ENCODE measurements at places on chromosomes 6 and 20.

GRCh38 chr20:11890331-11891076 lies 27.2 kb upstream of the BTBD3 start:
- no peak for DNase-seq

- DNase-seq: no peak
Observed at GRCh38 chr20:38945012-38945411, 17.1 kb upstream of the DHX35 start.

GRCh38 chr20:14915356-14915755 lies 577.9 kb upstream of the FLRT3 start:
- DNase-seq: no peak

DNA sequence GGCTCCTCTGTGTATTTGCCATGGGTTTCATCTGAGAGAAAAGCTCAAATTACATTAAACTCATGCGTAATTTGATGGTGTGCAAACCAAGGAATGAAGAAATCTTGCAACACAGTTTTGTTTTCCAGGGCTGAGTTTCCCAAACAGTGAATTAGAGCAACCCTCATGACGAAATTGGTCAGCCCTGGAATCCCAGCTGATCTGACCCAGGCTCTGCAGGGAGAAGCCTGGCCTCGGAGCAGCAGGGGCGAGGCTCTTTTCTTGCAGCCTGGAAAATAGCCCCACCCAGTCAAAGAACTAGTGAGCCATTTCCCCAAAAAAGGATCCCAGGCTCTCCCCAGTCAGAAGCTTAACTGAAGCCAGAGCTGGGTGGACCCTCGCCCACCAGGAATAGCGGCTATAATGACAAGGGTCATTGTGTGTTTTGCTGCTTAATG lies 107.3 kb upstream of the SNX9 start:
- no peak for DNase-seq

- DNase-seq: no peak
Observed at GRCh38 chr6:94859924-94860323, 717.4 kb upstream of the MANEA start.

DNA sequence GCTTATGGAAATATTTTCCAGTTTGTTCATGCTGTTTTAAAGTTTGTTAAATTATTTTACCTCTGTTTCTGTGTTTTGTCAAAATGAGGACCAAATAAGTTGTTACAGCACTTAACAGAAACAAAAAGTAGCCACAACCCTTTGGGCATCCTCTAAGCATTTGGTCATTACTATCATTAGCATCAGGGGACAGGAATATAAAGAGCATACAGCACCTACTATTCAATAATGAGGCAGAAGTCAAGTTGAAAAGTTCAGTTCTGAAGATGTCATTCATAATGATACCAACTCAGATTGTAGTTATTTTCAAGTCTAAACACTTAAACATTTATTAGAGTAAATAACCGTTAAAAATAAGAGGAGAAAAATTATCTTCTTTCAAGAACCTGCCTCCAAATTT lies 862.3 kb upstream of the FLRT3 start:
- no peak for DNase-seq

- DNase-seq: no peak
Observed at GRCh38 chr6:135739288-135739687, 112.2 kb upstream of the PDE7B start.

DNA sequence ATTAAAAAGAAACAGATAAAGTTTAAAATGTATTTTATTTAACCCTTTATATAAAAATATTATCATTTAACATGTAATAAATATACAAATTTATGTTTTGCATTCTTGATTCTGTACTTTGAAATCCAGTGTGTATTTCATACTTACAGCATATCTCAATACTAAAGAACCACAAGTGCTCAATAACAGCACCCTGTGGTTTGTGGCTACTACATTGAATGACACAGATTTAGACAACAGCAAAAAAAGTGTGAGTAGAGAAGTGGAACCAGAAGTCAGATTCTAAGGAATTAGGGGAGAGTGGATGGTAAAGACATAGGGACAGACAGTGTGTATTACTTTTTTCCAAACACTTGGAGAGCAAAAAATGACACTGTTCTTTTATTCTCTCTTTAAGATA lies 524.5 kb downstream of the BMP2 start:
- DNase-seq: no peak

DNA sequence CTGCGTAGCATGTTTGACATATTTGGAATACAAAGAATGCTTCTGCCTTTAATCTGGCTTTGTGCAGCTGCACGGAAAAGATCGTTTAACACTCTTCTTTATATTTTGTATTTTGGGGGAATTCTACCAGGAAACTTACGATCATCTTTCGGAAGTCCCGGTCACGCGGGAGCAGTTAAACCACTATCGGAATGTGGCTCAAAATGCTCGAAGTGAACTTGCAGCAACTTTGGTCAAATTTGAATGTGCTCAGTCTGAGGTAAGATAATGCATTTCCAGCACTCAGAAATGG lies 42.3 kb downstream of the CCDC170 start:
- no peak for DNase-seq

GRCh38 chr20:7881551-7881950 lies 58.7 kb downstream of the HAO1 start:
- no peak for DNase-seq

DNA sequence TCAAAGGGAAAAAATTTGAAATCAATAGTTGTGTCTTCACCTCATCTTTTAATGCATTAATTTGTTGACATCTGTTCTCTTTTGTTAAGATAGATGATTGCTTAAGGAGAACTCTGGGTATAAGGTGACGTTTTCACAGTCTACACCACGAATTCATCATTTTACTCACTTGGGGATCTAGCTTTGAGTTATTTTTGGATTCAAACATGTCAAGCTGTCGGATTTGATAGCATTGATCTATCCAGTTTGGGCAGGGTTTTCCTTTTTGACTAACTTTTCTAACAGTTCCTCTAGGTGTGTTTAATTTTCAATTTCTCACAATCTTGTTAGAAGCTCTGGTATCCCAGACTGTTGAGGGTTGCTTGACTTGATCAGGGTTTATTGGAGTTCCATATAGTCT lies 49.6 kb downstream of the HECA start:
- no peak for DNase-seq

DNA sequence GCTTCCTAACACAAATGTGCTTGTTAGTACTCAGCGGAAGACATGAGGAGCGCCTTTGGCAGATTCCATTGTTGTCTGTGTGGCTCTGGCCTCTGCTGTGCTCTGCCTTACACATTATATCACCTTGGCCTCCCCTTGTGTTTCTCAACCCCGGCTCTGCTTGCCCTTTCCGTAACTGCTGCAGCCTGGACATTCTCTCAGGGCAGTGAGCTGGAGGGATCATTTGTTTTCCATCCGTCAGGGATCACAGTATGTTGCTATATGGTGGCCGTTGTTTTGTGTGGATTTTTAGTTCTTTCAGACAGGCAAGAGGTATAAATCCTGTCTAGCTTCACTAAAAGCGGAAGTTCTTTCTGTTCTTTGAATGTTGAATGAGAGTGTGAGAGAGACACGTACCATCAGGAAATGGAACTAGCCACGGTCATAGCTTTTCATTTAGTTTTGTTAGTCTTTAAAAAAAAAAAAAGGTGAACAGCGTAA lies 175.1 kb downstream of the JARID2 start:
- DNase-seq: peak; percentile 62

GRCh38 chr6:99192561-99192960 lies 156.9 kb downstream of the FAXC start:
- no peak for DNase-seq

DNA sequence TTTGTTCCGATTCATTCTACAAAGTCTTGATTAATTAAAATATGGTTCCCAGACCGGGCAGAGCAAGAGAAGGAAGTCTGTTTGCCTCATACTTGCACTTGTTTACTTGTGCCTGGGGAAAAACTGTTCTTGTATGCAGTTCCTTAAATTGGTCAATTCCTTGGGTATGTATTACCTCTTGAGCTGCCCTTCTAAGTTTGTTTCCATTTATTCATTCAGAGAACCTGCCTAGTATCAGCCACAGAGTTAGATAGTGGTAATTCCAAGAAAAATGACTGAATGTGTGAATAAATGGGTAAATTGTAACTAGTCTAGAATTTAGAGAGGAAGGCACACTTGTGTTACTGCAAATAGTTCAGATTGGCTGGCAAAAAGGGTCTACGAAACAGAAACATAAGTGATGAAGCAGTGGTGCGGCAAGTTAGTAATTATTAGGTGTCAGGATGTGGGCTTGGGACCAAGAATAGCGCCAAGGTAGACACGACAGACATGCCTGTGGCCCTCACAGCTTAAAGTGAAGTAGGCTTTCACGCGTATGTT lies 525 bp upstream of the MAK start:
- peak; percentile 74 for DNase-seq

DNA sequence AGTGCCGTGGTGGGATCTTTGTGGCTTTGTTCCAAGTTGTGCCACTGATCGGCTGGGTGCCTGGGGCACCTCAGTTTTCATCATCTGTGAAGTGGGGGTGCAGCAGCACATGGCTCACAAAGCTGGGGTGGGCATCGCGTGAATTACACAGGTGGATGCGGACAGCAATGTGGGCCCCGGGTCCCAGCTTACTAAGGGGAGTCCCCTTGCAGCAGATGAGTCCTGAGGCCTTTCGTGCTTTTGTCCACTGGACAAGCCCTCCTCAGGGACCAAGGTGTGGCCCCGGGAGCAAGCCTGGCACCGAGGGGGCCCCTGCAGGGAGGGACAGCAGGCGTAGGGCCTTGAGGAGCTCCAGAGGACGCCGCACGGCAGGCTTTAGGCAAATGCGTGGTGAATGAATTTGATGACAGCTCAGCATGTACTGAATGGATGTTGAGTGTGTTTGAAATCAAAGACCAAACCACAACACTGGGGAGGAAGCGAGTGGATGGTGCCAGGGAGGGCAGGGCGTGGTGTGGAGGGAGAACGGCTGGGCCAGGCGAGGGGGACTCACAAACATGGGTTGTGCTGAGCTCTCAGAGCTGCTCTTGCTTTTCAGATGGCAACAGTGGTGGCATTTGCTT lies 53.2 kb downstream of the IRF4 start:
- no peak for DNase-seq

DNA sequence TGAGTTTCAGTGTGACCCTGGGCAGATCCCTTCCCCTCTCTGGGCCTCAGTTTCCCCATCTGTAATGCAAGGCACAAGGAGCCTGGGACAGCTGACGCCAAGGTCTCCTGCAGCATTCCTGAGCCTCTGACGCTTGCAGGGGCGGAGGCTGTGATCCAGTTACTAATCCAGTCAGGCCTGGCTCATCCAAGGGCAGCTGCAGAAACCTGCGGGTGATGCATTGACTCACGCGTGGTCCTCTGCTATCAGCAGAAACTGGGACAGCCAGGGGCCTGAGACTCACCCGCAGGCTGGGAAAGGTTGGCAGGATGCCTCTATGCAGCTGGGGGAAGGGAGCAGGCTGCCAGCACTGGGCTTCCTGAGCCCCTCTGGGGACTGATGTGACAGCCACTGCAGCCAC lies 65.0 kb upstream of the SIRPA start:
- DNase-seq: no peak

DNA sequence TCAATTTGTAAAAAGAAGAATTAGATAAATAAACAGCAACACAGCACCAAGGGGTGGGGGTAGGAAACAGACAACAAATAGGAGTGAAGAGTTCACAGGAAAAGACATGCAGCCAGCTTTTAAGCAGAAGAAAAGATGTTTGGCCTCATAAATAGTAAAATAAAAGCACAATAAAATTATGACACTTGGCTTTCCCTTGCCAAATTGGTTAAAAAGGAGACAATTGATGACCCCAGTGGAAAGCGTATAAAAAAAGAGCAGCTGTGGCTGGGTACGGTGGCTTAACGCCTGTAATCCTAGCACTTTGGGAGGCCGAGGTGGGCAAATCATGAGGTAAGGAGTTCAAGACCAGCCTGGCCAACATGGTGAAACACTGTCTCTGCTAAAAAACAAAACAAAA lies 29.1 kb downstream of the BCAS1 start:
- no peak for DNase-seq

- DNase-seq: no peak
Observed at GRCh38 chr6:167420858-167421766, 96.2 kb downstream of the TTLL2 start.

- DNase-seq: no peak
Observed at GRCh38 chr6:94269256-94269655, 849.9 kb upstream of the EPHA7 start.

- DNase-seq: no peak
Observed at GRCh38 chr20:14332866-14333265, 4.5 kb downstream of the FLRT3 start.

GRCh38 chr6:152821525-152821924 lies 70.9 kb downstream of the VIP start:
- DNase-seq: no peak

DNA sequence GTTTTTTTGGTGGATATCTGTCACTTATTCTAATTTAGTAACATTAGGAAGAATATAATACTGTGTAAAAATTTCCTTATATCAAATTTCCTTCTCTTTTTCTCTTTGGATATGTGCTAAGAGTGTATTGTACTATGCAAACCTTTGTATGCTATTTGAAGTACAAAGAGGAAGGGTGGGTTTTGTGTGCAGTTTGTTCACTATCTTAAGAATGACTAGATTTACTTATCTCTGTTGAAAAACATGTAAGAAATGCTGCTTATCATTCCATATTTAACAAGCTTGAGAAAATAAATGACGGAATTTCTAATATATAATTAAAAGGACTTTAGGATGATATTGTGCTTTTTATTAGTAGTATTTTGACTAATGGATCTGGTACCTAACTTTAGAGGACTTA lies 13.1 kb downstream of the CD2AP start:
- no peak for DNase-seq

DNA sequence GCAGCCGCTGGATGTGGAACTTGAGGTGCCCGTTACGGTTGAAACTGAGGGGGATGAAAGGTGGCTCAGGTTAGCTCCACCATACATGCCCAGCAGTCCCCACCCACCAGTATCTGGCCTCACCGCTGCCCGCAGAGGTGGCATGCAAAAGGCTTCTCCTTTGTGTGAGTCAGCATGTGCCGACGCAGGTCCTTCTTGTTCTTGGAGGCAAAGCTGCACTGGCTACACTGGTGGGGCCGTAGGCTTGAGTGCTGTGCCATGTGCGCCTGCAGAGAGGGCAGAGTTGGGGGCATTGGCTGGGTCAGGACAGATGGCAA lies 15.8 kb downstream of the PCIF1 start:
- no peak for DNase-seq

GRCh38 chr20:63363013-63363957 lies 2.1 kb upstream of the CHRNA4 start:
- DNase-seq: no peak

DNA sequence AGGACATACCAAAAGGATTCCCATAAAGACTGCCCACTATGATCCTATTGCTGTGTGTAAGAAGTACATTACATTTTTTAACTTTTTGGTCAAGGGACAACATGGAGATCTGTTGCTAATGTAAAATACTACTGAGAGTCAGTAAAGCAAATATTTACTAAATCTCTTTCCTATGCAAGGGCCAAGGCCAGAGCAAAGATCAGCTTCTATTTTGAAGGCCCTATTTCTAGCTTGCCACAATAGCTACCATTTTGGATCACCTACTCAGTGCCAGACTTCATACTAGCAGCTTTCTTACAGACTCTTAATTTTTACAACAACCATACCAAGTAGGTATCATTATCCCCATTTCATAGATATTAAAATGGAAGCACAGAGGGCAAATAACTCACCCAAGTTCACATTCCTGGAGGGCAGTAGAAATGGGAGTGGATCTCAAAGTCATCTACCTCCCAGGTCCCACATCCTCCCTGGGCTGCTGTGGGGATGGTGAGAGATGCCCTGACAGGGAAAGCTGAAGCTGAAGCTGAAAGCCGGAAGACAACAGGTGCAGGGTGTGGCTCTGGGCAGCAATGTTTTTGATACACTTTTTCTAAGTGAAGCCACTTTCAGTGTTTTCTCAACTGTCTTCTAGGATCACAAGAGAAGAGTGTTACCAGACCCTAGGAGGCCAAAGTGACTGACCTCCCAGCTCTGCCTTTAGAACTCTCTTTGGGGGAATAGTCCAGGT lies 321.2 kb downstream of the UBE3D start:
- DNase-seq: no peak

- no peak for DNase-seq
Observed at GRCh38 chr6:140438346-140438735, 1063.9 kb upstream of the CITED2 start.

All from GM12864 (cell line).